HCT116 (cell line): ENCODE measurements at places on chromosomes 3 and 15. TPM values are rescaled to one million over a fixed set of nuclear protein-coding genes. Genes with fewer than 3 reads are reported as not detected.

Gene CSPG5
- total RNA-seq, result 3.8 TPM

Gene GTF2E1
- 21.5 TPM for total RNA-seq

GRCh38 chr15:89450076-89451006 lies 46.0 kb downstream of the RHCG start:
- no peak overlapping the region for H3K4me3 ChIP-seq
- DNase-seq, result no peak
- no peak overlapping the region for H3K27ac ChIP-seq
- no peaks in the 10 kb centered on the region for H3K36me3 ChIP-seq
- no peaks in the 10 kb centered on the region for H3K27me3 ChIP-seq

DNA sequence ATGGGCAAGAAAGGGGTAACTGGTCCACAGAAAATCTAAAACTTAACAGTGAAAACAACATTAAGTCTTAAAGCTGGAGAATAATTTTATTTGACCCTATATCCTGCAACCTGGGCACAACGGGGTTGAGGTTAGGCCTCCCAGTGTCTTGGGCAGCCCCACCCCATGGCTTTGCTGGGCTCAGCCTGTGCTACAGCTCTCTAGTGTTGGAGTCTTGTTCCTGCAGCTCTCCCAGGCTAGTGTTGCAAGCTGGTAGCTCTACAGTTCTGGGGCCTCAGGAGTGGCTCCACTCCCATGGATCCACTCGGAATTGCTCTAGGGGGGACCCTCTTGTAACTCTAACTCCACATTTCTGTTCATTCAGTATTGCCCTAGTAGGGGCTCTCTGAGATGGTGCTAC lies 24.9 kb upstream of the GNB4 start:
- no peaks in the 10 kb centered on the region for H3K27me3 ChIP-seq
- no peak for DNase-seq
- no peaks in the 10 kb centered on the region for H3K36me3 ChIP-seq
- H3K4me1 ChIP-seq, result no peaks in the 10 kb centered on the region
- H3K4me3 ChIP-seq, result no peak overlapping the region
- H3K27ac ChIP-seq, result no peak overlapping the region

DNA sequence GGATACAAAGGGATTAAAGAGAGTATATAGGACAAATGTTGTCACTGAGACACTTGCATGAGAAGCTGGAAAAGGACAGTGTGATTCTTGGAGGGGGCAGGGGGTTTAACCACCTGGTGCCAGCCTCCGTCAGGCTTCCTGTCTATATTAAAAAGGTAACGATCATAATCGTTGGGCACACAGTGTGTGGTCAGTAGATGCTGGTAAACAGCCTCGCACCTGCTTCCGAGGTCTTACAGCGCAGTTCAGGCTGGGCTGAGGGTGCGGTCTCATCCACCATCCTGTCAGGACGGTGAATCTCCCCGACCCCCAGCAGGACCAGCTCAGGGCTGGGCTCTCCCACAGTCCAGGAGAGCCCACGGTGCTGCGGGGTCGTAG lies 47.7 kb upstream of the SMAD6 start:
- no peak overlapping the region for H3K4me3 ChIP-seq
- no peak for DNase-seq
- H3K27me3 ChIP-seq, result no peaks in the 10 kb centered on the region
- H3K36me3 ChIP-seq, result no peaks in the 10 kb centered on the region
